ENCODE measurements at places on chromosomes 12 and 14.
A peak's percentile ranks its signal among the peaks of the same experiment; 100 is the strongest.

- DNase-seq = no peak
Measured at GRCh38 chr14:55122440-55122986, 6.5 kb upstream of the LGALS3 start.

GRCh38 chr14:61343991-61344405, 22.6 kb downstream of the PRKCH start:
- peak; percentile 69 for DNase-seq

DNA sequence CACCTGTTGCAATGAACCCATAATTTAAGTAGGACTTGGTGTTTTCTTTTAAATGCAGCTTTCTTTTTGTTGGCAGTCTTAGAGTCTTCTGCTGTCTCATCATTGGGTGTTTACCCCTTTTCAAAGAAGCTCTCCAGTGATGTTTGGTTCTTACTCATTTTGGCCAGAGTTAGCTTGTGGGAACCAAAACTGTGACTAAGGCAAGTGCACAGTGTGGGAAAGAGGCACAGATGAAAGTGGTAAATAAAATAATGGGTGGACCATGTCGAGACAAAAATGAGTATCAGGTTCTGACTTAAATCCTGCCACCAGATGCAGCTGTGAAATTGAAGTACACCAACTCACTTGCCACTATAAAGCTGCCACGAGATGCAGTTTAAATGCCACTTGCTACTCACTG, 615.4 kb upstream of the MIS18BP1 start:
- no peak for DNase-seq

- DNase-seq = no peak
Measured at GRCh38 chr14:32081901-32082300, 4.8 kb downstream of the ARHGAP5 start.

GRCh38 chr12:9750276-9751203, 10.2 kb downstream of the CD69 start:
- DNase-seq = peak; percentile 72

- DNase-seq = no peak
Measured at GRCh38 chr14:106840991-106841390, 1314.6 kb downstream of the TMEM121 start.

DNA sequence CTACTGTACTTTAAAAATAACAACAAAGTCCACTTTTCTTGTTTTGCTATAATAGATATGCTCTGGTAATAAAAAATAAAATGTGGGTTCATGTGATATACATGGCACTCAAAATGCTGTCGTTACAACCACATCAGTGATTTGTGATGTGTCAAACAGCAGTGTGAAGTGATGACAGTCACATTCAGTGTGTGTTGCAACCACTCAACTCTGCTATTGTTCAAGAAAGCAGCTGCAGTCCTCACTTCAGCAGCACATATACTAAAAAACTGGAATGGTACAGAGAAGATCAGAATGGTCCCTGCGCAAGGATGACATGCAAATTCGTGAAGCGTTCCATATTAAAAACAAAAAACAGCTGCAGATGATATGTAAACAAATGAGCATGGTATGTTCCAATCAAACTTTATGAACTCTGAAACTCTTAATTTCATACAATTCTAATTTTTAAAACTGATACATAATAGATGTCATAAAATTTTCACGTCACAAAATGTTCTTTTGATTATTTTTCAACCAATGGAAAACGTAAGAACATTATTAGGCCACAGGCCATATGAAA, 6.7 kb downstream of the TRMT5 start:
- DNase-seq = no peak

GRCh38 chr12:32870716-32871115, 25.9 kb downstream of the PKP2 start:
- DNase-seq = no peak

- DNase-seq = no peak
Measured at GRCh38 chr14:105080161-105080560, 14.9 kb upstream of the GPR132 start.

All from activated CD4-positive, alpha-beta T cell treated with anti-CD3 and anti-CD28 coated beads for 36 hours (primary cell).